NCI-H524 (cell line): ENCODE measurements at places on chromosomes 7 and 10.

- no peak for DNase-seq
These were observed 1.5 kb upstream of the ELFN1 start for GRCh38 chr7:1668396-1669063.

DNA sequence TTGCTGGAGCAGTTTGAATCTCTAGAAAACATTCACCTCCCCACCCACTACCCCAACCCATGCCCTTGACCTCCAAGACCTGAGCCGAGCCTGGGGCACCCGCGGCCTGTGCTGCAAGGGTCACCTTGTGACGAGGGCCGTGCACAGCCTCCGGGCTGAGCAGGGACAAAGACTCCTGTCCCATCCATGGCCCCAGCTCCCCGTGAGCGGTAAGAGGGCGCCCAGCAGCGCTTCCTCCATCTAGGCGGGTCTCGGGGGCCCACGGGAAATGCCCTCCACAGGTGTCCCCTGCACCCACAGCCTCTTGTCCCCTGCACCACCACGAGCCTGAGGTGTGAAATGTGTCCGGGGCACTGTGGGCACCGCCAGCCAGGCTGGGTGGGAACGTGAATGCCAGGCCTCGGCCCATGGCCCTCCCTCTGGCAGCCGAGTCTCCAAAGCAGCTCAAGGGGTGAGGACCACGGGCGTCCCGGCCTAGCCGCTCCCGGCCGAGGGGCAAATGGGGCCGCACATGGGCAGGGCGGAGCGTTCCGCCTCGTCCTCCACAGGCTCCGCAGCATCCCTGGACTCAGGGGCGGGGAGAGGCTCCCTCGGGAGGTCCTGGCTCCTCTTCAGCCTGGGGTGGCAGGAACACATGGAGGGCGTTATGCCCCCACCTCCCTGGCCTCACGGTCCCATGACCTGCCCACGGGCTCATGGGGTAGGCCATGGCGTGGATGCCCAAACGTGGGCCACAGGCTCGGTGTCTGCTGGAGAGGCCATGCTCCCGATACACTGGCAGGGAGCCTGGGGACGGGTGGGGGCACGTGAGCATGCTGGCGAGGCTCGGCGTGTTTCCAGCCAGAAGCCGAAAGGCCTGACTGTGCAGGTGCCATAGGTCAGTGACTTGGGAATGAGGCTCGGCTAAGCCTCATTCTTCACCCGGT is 21.1 kb downstream of the DPYSL4 start:
- no peak for DNase-seq

- DNase-seq, result peak; percentile 78
These were observed 148.8 kb upstream of the NRP1 start for GRCh38 chr10:33483124-33483815.

GRCh38 chr10:103504181-103504783 is 10.8 kb downstream of the NEURL1 start:
- no peak for DNase-seq

DNA sequence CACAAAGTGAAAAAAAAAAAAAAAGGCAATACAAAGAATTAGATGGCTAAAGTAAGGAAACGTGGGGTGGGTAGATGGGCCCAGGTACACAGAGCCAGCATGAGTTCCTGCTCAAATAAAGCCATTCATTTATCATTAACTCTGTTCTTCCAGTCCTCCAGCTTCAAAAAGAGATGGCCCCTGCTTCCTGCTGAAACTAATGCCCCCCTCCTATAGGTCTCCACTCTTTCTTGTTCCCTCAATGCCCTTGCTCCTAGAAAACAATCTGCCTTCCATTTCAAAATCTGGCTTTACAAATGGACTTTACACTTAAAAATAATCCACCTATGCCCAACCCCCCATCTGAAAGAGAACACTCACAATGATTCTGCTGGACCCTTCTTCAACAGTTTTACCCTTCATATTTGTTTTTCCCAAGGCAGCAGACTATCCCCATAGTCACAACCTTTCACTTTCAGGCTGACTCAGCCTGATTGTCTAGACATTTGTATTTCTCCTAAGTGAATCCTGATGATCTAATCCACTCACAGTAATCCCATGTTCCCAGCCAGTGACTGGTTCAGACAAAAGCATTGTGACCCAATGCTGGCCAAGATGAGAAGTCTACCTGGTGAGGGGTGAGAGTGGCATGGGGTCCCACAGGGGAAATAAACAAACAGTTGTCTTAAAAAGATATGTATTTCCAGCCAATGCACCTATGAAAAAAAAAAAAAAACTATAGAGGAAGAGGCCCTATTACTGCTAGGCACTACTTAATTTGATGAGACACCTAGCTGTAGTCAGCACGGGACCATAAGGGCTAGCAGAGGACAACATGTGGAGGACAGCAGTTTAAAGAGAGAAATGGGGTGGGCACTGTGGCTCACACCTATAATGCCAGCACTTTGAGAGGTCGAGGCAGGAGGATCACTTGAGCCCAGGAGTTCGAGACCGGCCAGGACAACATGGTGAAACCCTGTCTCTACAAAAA is 74.6 kb upstream of the GRID1 start:
- DNase-seq, result no peak

GRCh38 chr7:85023066-85023712 is 163.7 kb downstream of the SEMA3D start:
- peak; percentile 13 for DNase-seq

DNA sequence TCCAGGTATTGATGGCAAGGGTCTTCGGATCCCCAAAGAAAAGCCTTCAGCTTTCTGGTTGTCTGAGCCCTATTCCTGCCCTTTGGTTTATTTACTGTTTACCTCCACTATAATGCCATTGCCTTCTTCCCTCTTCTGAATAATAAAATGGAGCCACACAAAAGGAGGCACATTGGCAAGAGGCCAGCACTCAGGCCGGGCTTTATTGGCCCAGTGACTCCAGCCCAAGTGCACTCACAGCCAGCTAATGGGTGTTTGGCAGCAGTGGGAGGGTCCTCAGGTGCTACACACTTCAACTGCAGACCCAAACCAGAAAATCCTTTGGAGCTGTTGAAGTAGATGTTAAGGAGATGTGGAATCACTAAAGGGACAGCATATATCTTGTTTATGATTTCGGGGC is 336.0 kb downstream of the PLXNA4 start:
- no peak for DNase-seq

- DNase-seq, result no peak
These were observed 5.6 kb upstream of the LEP start for GRCh38 chr7:128235471-128235870.

DNA sequence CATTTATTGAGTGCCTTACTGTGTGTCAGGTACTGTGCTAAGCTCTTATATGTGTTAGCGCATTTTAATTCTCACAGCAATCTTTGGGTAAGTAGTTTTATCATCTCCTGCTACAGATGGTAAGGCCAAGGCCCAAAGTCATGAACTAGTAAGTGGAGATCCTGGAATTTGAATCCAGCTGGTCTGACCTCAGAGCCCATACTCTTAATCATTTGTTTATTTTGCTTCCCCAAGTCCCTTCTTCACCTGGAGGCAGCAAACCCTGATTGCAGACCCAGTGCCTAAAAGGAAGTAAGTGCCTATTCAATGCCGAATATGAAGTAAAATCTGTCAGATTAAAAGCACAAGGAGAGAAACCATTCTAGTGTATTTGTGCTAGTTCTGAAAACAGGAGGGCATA is 182.9 kb upstream of the TCF7L2 start:
- DNase-seq, result no peak

- DNase-seq, result no peak
These were observed 3.1 kb upstream of the ETV1 start for GRCh38 chr7:13992596-13992964.

GRCh38 chr7:139397192-139397591 is 37.5 kb downstream of the LUC7L2 start:
- DNase-seq, result no peak

- no peak for DNase-seq
These were observed 29.7 kb downstream of the PIP4K2A start for GRCh38 chr10:22684699-22685098.

- no peak for DNase-seq
These were observed 511.6 kb upstream of the IGFBP3 start for GRCh38 chr7:46432708-46433107.
